GM19239 (cell line): ENCODE measurements at places on chromosomes 7 and 10.

DNA sequence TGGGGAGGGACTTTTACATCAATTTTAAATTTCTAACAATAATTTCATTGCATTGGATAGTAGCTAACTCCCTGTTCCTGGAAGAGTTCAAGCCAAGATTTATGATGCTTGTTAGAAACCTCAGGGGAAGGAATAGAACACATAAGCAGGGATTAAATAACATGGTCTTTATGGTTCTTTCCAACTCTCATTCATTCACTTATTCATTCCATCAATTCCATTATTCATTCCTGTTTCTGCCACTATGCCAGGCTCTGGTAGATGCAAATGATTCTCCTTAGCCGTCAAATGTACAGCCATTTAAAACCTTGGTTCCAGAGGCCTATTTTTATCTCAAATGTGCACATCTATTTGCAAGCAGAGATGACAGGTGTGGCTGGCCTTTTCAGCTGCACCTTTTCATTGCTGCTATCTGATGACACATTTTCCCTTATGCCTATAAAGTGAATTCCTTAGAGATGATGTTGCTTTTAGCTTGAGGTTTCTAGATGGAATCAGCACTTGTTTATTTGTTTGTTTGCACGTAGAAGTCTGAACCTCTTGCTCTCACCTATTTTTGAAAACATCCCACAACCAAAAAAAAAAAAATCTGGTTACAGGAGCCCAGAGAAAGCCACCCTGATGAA lies 205.7 kb upstream of the IGFBP3 start:
- DNase-seq = no peak

- no peak for DNase-seq
Observed at GRCh38 chr10:110411047-110411410, 86.7 kb upstream of the DUSP5 start.

- DNase-seq = no peak
Observed at GRCh38 chr10:50809596-50809995, 69.9 kb downstream of the ASAH2B start.

- no peak for DNase-seq
Observed at GRCh38 chr10:93542358-93542791, 24.1 kb upstream of the FFAR4 start.

- DNase-seq = no peak
Observed at GRCh38 chr7:20019757-20020432, 197.3 kb downstream of the MACC1 start.

- no peak for DNase-seq
Observed at GRCh38 chr10:88198023-88198422, 334.6 kb downstream of the PTEN start.

DNA sequence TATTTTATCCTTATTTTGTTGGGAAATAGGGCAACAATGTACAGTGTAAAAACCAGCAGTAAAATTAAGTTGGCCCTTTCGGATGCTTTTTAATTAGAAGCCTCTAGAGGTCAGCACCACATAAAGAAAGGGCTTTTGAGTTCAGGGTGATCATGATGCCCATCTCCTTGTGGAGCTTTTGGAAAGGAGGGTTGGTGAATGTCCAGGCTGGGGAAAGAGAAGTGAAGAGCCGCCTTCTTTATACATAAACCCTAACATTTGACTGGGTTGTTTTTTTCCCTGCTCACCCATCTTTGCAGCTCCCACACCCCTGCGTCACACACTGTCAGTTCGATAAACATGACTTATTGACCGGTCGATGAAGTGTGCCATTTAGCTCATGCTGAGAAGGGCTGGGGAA lies 29.8 kb downstream of the MTURN start:
- DNase-seq = peak; percentile 38

- DNase-seq = no peak
Observed at GRCh38 chr7:139772873-139773272, 4.9 kb downstream of the HIPK2 start.

DNA sequence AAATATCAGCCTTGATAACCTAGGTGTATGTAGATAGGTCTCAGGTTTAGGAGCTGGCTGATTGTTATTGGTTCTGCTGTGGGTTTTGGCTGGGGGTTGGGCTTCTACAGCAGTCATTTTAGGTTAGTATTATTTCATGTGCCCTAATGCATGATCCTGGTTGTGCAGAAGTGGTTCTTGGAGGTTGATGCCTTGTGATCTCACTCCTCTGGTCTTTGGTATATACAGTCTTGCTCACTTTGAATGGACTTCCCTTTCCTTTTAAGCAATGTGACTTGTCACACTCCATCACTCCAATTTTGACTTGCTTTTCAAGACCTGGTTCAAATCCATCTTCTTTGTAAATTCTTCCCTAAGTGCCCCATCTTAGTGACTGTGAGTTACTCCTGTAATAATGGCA lies 188.9 kb downstream of the LRMDA start:
- DNase-seq = no peak

DNA sequence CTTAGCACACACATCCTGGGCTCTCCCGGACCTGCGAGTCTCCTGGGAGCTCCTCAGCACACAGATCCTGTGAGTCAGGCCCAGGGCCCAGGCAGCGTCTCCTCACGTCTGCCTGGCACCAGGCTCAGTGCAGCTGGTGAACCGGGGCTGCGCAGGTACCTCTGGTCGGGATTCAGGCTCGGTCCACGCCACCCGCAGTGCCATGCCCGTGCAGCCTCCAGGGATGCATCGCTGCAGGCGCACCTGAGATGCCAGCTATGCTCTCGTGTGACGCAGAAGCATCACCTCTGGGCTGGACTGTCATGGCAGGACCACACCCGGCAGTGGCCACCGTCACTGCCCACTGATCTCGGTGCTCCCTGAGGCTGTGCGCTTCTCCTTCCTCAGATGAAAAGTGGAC lies 52.0 kb downstream of the NKX6-2 start:
- DNase-seq = no peak

DNA sequence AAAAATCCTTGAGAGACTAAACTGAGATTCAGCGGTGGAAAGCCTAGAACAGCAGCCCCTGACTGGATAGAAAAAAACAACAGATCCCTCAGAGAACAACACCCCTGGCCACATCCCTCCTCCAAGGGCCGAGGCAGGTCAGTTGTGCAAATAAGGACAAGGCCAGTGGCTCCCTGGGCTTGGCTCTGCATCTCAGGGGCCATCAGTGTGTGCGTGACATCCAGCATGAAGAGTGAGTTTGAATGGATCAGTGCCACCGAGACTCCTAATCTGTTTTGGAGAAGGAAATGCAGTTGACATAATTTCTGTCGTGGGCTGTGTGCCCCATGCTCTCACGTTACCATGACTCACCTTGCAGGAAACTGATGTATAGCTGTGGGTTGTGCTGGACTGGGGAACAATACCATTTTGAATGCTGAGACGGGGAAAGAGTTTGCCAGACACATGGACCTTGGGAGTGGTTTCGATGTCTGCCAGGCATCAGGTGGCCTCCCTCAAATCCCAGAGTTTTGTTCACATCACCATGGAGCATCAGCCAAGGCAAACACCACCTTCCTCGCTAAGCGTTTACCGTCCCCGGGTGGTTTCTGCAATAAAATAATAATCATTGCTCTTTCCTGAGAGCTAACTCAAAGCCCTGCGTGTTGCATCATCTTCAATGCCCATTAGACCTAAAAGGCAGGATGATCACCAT lies 153.2 kb upstream of the FZD8 start:
- DNase-seq = no peak
